ENCODE measurements at places on chromosomes 4 and X. TPM values are rescaled to one million over a fixed set of nuclear protein-coding genes. Genes with fewer than 3 reads are reported as not detected.

GRCh38 chrX:39922488-39922887 is 175.3 kb downstream of the BCOR start:
- no peak for DNase-seq

DNA sequence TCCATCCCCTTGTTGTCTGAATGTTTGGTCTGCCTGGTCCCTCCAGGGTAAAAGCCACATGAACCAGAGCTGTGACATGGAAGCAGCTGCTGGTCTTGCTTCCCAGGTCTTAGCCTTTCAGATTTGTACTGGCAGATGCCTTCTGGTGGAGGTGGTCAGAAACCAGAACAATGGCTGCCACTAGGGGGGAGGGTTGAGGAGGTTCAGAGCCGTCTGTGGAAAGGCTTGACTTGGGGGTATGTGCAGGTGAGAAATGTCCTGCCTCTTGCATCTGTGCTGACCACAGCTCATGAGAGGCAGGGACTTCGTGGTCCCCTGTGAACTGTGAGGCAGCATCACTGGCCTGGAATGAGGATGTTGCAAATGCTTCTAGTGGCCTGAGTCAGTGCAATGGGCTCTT is 144.2 kb upstream of the WDR1 start:
- no peak for DNase-seq

GRCh38 chr4:33890841-33891240 is 2353.5 kb downstream of the ARAP2 start:
- DNase-seq, result no peak

MAGEB10 gene
- total RNA-seq, result not detected

SAP30 gene
- 27.2 TPM for total RNA-seq

STBD1 gene
- 3.2 TPM for total RNA-seq

DNA sequence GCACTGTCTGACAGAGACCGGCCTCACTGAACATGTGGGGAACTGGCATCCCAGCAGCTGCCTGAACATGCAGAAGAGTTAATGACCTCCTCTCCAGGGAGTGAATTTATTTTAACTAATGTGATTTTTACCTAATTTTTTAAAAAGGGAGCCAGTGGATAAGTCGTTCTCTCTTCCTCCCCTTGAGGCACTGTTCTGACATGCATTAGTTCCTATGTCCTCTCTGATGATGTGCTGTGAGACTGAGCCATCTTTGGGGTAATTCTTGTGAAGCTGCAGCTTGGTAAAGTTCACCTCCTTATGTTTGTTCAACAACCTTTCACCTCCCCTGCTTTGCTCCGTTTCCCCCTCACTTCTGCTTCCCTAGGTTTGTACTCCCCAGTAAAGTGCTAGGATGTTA is 139.7 kb downstream of the COL25A1 start:
- no peak for DNase-seq

- DNase-seq, result no peak
Measured at GRCh38 chrX:154327038-154327820, 31.6 kb downstream of the TKTL1 start.

DNA sequence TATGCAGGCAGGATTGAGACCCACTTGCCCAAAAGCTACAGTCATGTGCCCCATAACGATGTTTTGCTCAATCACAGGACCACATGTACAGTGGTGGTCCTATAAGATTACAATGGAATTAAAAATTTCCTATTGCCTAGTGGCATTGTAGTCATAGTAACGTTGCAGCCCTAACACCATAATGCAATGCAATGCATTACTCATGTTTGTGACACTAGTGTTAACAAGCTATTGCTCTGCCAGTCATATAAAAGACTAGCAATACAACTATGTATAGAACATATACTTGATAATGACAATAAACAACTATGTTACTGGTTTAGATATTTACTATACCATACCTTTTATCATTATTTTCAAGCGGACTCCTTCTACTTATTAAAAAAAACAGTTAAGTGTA is 50.6 kb downstream of the VGLL1 start:
- DNase-seq, result no peak

BMP2K gene
- total RNA-seq, result 50.7 TPM

COX7B2 gene
- not detected for total RNA-seq

- DNase-seq, result no peak
Measured at GRCh38 chr4:147094238-147094637, 148.6 kb upstream of the TTC29 start.

C4orf36 gene
- total RNA-seq, result 1.7 TPM

DNA sequence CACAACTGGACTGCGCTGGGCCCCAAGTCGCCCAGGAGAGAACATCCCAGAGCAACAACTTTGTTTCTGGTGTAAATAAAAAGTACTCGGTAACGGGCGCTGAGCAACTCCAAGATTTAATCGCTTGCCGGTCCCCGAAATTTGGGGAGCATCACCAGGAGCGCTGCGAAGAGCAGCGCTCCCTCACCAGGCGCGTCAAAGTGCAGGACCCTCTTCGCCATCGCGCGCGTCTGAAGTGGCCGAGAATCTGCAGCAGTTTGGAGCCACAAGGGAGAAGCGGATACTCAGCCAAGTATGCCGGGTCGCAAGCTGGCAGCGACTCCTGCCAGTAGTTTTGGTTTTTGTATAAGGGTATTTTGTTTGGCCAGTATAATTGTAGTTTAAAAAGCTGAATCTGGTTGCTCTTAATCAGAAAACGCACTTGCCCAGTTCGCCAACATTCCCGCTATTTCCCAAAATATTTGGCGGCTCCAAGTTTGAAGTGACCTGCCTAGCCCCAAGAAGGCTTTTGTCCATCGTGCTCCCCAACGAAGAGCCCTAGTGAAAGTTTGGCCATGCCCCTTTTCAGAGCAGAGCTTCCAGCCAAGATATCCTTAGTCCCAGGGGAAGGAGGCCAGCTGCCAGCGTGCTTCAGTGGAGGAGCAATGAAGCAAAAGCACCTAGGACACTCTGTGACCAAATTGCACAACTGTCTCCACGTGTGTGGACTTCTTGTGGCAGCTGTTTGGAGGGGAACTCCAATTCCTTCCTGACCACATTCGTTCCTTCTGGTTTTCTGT is 557 bp upstream of the KDR start:
- DNase-seq, result no peak

DNA sequence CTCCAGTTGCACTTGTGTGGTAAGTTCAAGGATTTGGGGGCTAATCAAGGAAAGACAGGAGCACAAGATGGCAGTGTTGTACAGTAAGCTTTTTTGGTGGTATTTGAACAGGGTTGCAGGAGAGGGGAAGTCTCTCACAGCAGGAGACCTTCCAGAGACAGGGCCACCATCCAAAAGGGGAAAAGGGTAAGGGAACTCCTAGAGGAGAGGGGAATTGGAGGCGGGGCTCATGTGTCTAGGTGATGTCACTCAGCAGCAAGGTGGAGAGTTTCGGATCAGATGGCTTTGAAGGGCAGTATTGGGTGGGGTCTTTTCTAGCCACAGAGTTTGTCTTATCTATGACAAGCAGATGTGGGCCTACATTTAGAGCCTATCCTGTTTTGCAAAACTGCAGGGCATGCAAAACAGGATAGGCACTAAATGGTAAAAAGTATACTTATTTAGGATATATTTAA is 13.4 kb upstream of the RNF175 start:
- DNase-seq, result no peak

- no peak for DNase-seq
Measured at GRCh38 chr4:113618205-113618604, 143.3 kb downstream of the CAMK2D start.

- DNase-seq, result no peak
Measured at GRCh38 chrX:137969191-137969590, 403.3 kb downstream of the ZIC3 start.

- DNase-seq, result no peak
Measured at GRCh38 chr4:128810331-128810870, 901 bp downstream of the JADE1 start.

TAF7L gene
- total RNA-seq, result 0.71 TPM

DNA sequence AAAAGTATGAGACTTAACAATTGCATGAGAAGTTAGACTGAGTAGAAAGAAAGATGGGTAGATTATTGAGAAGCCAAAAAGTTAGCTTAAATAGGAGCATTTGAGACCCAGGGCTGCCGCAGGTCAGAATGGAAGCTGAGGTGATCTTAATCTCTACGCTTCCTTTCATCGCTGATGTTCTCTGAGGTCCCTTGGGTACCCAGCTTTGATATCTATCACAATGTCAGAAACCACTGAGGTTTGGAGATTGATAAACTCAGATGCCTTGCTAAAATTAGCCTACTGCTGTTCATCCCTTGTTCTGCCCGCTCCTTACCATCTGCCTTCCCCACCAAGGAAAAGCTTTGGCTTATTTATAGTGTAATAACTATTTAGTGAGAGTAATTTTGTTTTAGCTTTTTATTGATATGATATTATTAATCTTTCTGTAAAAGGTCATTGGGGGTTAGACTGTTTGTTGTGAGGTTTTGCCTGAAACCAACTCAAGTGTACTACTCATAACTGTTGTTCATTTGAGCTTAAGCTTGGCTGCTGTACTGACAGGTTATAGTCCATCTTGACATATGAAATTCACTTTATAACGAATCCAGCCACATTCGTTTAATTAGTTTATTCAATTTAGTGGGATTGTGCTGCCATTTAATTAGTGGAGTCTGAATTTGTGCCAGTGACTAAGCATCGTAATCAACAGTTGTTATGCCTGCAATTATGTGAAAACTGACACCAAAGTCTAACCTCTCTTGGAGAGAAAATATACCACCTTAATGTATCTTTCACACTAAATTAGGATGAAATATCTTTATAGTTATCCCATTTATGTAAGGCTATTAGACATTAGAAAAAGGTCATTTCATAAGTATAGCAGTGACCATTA is 15.1 kb downstream of the MCUB start:
- no peak for DNase-seq

GRCh38 chr4:188647820-188648370 is 508.7 kb downstream of the TRIML1 start:
- no peak for DNase-seq

DNA sequence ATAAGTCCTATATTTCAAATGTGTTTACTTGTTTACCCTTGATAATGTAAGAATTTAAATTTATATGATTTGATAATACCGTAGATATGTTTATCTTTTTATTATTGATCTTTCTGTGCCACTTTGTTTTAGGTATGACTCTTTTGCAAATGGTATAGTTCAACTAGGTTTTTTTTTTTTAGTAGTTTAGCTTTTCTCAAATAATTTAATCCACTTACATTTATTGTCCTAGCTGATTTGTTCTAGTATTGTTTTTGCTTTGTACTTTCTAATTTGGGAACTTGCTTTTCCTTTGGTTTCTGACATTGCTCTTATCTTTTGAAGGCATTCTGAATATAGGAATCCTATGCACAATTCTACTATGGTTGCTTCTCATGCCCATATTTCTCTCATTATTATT is 98.9 kb upstream of the NAP1L5 start:
- DNase-seq, result no peak

MAB21L2 gene
- total RNA-seq, result not detected

DNA sequence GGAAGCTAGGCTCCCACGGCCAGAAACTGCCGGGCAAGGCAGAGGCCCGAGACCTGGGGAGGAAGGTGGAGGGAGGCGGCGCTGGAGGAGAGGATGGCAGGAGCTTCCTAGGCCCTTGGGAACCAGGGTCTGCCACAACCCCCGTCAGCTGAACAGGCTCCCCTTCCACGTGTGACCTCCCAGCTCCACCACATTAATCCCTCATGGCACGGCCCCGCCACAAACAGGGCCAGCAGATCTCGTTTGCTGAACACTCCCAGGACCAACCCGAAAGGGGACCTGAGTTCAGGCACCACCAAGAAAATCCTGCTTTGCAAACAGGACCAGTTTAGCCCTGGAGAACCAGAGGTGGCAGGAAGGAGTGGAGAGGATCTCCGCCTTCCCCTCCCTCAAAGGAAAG is 62.7 kb downstream of the FHDC1 start:
- DNase-seq, result no peak

- no peak for DNase-seq
Measured at GRCh38 chrX:44428989-44429627, 85.6 kb upstream of the EFHC2 start.

FAM53A gene
- total RNA-seq, result 4.7 TPM

PKD2 gene
- total RNA-seq, result 49.8 TPM

GRCh38 chr4:47505147-47505546 is 20.1 kb downstream of the ATP10D start:
- no peak for DNase-seq

TLR6 gene
- 3.7 TPM for total RNA-seq

DNA sequence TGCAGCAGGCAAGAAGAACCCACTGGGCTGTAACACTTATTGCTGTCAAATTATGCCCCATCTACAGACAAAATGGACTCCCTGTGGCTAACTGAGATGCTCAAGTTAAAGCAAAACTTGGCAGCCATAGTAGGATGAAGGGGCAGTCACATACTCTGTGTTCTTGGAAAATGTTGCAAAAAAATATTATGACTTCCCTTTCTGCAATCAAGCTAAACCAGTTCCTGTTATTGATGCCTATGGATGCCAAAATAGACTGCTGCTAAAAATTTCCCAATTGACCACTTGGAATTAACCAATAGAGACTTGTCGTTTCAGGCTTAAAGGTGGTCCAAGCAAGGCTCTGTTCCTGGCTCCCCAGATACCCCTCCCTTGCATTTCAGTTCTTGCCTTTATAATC is 49.5 kb downstream of the IQCM start:
- DNase-seq, result no peak

DNA sequence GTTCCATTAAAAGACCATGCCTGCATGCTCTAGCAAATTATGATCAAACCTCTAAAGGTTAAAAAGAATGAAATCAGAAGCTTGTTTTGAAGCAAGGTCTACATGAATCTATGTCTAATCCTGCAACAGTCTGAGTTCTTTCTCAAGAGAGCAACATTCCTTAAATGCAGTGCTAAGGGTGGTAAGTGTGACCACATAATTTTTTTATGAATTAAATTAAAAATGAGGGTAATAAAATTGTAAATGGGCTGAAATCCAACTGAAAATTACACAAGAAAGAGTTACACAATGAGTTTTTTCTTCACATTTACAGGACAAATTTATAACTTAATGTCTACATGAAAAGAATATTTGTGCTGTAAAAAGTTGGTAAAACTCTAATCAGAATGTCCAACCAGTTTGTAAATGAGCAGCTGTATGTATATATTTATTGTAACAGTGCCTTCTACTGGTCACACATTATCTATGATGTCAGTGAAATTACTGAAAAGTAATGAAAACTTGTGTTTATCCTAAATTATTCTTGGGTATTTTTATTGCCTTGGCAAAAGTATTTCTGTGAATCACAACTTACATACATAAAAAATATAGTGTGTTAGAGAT is 336.3 kb upstream of the PITX2 start:
- no peak for DNase-seq

FHIP1A gene
- total RNA-seq, result 2.8 TPM

- DNase-seq, result no peak
Measured at GRCh38 chr4:16609170-16609758, 289.2 kb downstream of the LDB2 start.

Data from dorsolateral prefrontal cortex (tissue), 122 donors.